Progenitor cell of endocrine pancreas (in vitro differentiated cells): ENCODE measurements at places on chromosomes 6 and 20. TPM values are rescaled to one million over a fixed set of nuclear protein-coding genes. Genes with fewer than 3 reads are reported as not detected.

Gene TFAP2D
- not detected in 2 replicates for total RNA-seq

Gene LRFN2
- total RNA-seq, result 0.14 and 0.18 TPM in 2 replicates

Gene OPN5
- total RNA-seq, result 0.09 TPM in 1 of 2 replicates, not detected in the other

Gene EEF1A1
- total RNA-seq, result 12,032 and 12,129 TPM in 2 replicates

DNA sequence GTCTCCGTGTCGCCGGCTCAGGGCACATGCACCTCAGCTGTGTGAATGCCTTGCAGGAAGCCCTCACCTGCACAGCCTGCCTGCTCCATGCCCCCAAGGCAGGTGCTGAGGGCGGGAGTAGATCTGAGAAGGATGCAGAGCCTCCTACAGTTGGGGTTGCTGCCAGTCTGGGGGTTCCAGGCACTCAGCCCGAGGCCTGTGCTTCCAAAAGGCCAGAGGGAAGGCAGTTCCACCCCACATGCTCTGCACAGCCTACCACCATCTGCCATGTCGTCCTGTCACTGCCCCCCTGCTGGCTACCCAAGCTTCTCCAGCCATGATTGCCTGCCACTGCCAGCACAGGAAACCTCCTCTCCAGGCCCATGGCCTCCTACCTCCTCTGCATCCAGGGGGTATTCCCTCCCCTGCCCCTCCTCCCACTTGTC lies 19.3 kb downstream of the ACSS1 start:
- no peak for DNase-seq

DNA sequence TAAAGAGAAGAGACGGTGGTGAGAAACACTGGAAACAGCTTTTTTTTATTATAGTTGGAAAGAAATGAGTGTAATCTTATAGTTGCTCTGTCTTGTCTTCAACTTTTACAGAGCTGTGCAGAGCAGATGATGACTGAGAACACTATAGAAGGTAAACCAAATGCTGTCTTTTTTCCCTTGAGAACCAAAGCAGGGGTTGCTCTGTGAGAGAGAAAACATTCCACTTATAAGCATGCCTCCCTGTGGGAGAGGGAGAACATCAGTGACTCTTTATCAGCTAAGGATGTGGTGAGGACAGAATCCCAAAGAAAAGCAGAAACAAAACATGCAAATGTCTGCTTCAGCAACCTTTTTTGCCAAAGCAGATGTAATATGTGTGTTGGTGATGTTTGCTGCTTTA lies 179.3 kb upstream of the HDDC2 start:
- no peak for DNase-seq

GRCh38 chr6:26044140-26045064 lies 42.8 kb upstream of the HFE start:
- DNase-seq, result no peak

DNA sequence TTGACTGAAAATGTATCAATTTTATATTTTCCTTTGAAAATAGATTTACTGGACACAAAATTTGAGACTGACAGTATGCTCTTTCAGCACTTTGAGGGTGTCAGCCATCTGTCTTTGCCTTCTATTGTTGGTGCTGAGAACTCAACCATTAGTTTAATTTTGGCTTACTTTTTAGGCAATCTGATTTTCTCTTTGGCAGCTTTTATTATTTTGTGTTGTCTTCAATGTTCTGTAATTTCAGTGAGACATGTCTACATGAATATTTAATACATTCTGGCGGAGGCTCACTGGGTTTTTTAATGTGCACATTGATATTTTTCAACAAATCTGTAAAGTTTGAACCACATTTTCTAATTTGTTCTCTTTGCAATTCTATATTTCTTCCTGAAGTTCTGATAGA lies 648.6 kb downstream of the C6orf118 start:
- DNase-seq, result no peak

GRCh38 chr6:111789598-111789997 lies 83.7 kb downstream of the FYN start:
- no peak for DNase-seq

GRCh38 chr20:56865055-56865454 lies 235.9 kb downstream of the TFAP2C start:
- no peak for DNase-seq

DNA sequence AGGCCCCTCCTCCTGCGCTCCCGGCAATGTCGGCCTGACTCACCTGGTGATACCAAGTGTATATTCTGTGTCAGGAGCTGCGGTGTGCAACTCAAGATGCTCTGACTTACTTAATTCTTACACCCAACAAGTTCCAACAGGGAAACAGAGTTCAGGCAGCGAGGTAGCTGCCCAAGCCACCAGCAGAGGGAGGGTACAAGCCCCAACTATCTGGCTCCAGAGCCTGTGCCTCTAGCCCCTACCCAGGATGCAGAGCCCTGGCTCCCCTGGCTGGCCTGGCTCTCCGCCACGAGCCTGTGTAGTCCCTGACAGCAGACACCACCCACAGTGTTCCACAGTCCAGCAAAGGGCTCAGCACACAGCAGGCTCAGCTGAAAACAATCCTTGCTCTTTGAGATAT lies 34.9 kb downstream of the C20orf203 start:
- no peak for DNase-seq

- DNase-seq, result no peak
These were observed 10.8 kb downstream of the NTSR1 start for GRCh38 chr20:62719250-62719935.

DNA sequence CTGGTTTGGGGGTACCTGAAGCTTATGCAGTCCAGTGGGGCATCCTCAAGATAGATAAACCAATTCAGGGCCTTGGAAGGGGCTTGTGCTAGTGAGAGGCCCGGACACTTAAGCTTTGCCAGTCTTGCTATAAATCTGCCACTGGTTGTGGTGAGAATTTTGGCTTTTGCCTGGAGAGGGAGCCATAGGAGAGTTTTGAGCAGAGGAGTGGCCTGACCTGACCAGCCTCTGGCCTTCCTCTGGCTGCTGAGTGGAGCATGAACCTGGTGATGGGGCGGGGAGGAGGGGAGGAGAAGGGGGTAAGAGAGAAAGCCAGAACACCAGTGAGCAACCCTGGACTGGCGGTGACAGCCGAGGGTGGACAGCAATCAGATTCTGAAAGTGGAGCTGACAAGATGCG lies 7.1 kb downstream of the TMEM74B start:
- DNase-seq, result no peak

- DNase-seq, result no peak
These were observed 64.5 kb downstream of the CDC5L start for GRCh38 chr6:44451803-44452695.

DNA sequence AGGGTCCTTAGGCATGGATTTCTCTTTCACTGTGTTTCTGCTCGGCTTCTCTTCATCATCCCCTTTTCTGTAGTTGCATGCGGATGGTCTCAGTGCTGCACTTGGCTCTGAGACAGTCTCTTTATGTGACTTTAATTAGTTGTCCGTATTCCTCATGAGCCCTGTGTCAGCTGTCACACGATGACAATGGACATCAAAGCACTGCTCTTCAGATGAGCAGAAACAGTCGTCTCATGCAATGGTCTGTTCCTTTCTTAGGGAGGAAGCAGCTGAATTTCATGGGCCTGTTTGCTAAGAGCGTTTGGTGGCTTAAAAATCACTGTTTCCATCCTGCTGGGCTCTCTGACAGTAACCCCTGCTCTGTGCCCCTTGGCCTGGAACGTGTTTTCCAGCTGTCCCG lies 64.9 kb downstream of the SYTL3 start:
- DNase-seq, result no peak

GRCh38 chr6:138145402-138145801 lies 16.3 kb upstream of the ARFGEF3 start:
- no peak for DNase-seq

DNA sequence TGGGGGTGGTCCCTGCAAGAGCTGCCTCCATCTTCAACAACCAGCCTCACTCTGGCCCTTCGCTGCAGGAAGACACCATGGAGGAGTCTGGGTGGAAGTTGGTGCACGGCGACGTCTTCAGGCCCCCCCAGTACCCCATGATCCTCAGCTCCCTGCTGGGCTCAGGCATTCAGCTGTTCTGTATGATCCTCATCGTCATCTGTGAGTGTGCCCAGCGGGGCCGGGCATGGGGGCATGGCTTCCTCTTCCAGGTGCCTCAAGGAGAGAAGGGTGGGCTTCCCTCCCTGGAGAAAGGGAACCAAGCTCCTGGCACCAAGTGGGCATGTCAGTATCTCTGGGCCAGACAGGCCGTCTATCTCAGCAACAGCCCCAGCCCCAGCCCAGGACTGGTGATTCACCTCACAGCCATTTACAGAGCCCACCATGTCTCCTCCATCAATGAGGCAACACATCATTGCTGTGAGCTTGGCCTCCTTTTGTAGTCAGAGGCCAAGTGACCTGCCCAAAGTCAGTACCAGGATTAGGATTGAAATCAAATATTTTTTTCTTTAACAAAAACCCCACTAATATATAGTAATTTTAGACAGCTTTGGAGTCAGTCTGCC lies 40.2 kb downstream of the TM9SF4 start:
- DNase-seq, result no peak
